ENCODE measurements at places on chromosomes 1 and 21. TPM values are rescaled to one million over a fixed set of nuclear protein-coding genes. Genes with fewer than 3 reads are reported as not detected.

- peaks cover 7% of the 10 kb centered on the region for H3K27me3 ChIP-seq
- no peaks in the 10 kb centered on the region for H3K36me3 ChIP-seq
- no peak overlapping the region for H3K27ac ChIP-seq
- DNase-seq: no peak
- H3K4me1 ChIP-seq: no peaks in the 10 kb centered on the region
These were observed 94.7 kb upstream of the SMYD2 start for GRCh38 chr1:214186103-214186824.

DNA sequence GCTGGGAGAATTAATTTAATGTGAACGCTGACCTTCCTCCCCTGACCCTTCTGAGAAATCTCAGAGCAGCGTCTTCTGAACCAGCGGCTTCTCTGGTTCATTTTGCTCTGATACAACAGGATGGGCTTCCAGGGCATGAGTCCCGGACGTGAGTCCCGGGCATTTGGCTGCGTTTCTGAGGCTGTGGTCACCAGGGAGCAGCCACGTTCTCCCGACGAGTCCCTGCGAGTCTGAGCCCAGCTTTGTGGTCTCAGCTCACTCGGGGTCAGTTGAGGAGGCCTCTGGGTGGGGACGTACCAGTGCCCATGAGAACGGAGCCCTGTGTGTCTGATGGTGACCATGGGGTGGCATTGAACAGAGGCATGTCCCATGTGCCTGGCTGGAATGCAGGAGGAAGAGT lies 17.7 kb upstream of the OBSCN start:
- DNase-seq: no peak
- no peak overlapping the region for H3K27ac ChIP-seq
- peaks cover 23% of the 10 kb centered on the region for H3K4me1 ChIP-seq
- H3K36me3 ChIP-seq: no peaks in the 10 kb centered on the region
- no peak overlapping the region for H3K4me3 ChIP-seq
- H3K27me3 ChIP-seq: no peaks in the 10 kb centered on the region

GRCh38 chr1:234564035-234565029 lies 45.6 kb downstream of the IRF2BP2 start:
- H3K4me3 ChIP-seq: no peak overlapping the region
- no peaks in the 10 kb centered on the region for H3K4me1 ChIP-seq
- H3K36me3 ChIP-seq: no peaks in the 10 kb centered on the region
- no peaks in the 10 kb centered on the region for H3K27me3 ChIP-seq
- DNase-seq: no peak

DNA sequence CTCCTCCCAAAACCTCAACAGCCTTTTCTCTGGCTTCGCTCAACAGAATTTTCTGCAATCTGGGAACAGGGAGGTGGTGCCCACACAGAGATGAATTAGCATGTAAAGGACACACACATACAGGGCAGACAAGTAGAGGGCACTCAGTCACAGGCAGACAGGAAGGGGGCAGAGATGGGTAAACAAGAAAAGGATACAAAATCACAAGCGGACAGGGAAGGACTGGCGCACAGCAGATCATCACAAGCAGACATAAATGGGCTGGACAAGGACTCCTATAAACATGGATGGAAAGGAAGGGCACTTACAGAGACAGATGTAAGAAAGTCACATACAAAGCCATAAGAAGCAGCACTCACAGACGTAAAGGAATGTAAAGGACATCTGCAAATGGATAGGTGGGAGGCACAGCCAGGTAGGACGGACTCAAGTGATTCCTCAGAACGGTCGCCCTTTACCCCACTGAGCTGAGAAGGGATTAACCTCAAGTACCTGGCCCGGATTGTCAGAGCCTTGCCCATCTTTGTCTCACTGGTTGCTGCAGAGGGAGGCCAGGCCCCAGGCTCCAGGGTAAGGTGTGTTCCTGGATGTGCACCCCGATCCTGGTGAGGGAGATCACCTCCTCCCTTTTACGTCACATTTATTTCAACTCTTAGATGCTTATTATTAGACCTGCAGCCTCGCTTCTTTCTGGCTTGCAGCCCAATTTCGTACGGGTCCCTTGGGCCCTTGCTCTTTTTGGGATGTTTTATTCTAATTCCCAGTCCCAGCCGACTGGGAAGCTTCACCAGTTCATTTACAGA lies 836 bp upstream of the PRCC start:
- no peaks in the 10 kb centered on the region for H3K27me3 ChIP-seq
- H3K4me1 ChIP-seq: peaks cover 44% of the 10 kb centered on the region
- H3K27ac ChIP-seq: peak overlapping the region; percentile 98
- no peak for DNase-seq
- peaks cover 6% of the 10 kb centered on the region for H3K36me3 ChIP-seq
- peak overlapping the region; percentile 99 for H3K4me3 ChIP-seq

GRCh38 chr1:246219508-246220030 lies 287.5 kb downstream of the SMYD3 start:
- no peak for DNase-seq
- no peaks in the 10 kb centered on the region for H3K27me3 ChIP-seq

DNA sequence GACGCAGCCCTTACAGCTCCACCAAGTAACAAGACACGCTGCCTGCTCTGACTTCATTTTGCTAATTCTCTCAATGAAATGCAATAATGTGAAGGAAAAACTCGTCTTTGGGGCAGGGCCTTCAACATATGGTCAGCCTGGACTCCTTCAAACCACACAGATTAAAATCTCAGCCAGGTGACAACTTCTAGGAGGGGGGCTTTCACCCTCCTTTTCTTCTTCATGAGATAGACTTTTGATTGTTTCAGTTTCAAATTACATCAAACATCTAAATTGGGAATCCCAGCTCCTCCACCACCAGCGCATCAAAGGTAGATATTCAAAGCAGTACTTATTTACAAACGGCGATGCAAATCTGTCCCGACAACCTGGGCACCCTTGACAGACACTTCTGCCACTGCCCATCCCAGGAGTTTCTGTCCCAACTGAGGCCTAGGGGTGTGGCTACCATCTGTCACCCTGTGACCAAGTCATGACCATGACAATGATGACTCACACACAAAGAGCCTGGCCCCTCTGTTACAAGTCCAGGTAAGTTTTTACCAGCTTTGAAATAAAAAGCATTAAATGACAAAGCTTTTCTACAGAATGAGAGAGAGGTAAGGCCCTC lies 29.7 kb downstream of the SSBP3 start:
- no peak overlapping the region for H3K4me3 ChIP-seq
- H3K36me3 ChIP-seq: peaks cover 7% of the 10 kb centered on the region
- no peak overlapping the region for H3K27ac ChIP-seq
- no peak for DNase-seq
- H3K4me1 ChIP-seq: peaks cover 61% of the 10 kb centered on the region
- no peaks in the 10 kb centered on the region for H3K27me3 ChIP-seq

GRCh38 chr1:227042292-227042691 lies 102.2 kb downstream of the COQ8A start:
- H3K4me3 ChIP-seq: no peak overlapping the region
- H3K27me3 ChIP-seq: no peaks in the 10 kb centered on the region
- H3K4me1 ChIP-seq: no peaks in the 10 kb centered on the region

- H3K27me3 ChIP-seq: no peaks in the 10 kb centered on the region
- H3K4me1 ChIP-seq: peaks cover 83% of the 10 kb centered on the region
- no peak overlapping the region for H3K27ac ChIP-seq
- H3K36me3 ChIP-seq: no peaks in the 10 kb centered on the region
- H3K4me3 ChIP-seq: no peak overlapping the region
These were observed 21.0 kb upstream of the TNFRSF1B start for GRCh38 chr1:12145616-12146342.

- H3K27me3 ChIP-seq: no peaks in the 10 kb centered on the region
- no peaks in the 10 kb centered on the region for H3K36me3 ChIP-seq
- H3K4me3 ChIP-seq: no peak overlapping the region
These were observed 3.4 kb downstream of the CBR1 start for GRCh38 chr21:36073181-36073580.

DNA sequence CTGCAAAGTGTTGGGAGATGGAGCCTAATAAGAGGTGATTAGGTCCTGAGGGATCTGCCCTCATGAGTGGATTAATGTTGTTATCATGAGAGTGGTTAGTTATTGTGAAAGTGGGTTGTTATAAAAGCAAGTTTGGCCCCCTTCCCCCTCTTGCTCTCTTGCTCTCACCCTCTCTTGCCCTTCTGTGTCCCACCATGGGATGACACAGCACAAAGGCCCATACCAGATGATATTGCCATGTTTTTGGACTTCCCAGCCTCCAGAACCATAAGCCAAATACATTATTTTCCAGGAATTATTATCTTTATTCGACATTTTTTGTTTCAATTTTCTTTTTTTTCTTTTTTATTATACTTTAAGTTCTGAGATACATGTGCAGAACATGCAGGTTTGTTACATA lies 41.4 kb upstream of the IGSF5 start:
- no peak overlapping the region for H3K4me3 ChIP-seq
- DNase-seq: no peak
- H3K4me1 ChIP-seq: no peaks in the 10 kb centered on the region
- no peak overlapping the region for H3K27ac ChIP-seq
- no peaks in the 10 kb centered on the region for H3K36me3 ChIP-seq
- no peaks in the 10 kb centered on the region for H3K27me3 ChIP-seq

- no peak overlapping the region for H3K27ac ChIP-seq
- H3K36me3 ChIP-seq: no peaks in the 10 kb centered on the region
- H3K27me3 ChIP-seq: no peaks in the 10 kb centered on the region
- no peak overlapping the region for H3K4me3 ChIP-seq
These were observed 5.8 kb downstream of the PLA2G2A start for GRCh38 chr1:19973616-19974015.

DNA sequence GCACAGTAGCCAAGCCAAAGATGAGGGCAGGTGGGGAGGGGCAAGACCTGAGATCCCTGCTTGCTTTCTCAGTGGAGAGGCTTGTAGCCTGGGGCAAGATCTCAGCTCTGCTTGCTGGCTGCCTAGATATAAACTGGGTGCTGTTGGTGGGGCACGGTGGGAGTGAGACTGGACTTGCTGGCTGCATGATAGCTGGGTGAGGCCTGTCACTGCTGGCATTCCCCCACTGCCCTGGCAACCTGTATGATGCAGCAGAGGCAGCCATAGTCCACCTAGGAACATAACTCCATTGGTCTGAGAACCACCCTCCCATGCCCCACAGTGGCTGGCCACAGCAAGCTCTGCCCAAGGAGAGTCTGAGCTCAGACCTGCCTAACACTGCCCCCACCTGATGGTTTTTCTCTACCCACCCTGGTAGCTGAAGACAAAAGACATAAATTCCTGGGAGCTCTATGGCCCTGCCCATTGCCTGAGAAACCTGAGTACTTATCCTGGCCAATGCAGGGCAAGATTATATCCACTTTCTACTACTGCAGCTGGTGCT lies 261.9 kb upstream of the DEPDC1 start:
- no peaks in the 10 kb centered on the region for H3K36me3 ChIP-seq
- H3K4me1 ChIP-seq: no peaks in the 10 kb centered on the region
- H3K4me3 ChIP-seq: no peak overlapping the region
- no peak for DNase-seq
- no peak overlapping the region for H3K27ac ChIP-seq

PGD gene
- 37.3 TPM for polyA plus RNA-seq

TFF3 gene
- polyA plus RNA-seq: not detected

OR2L13 gene
- not detected for polyA plus RNA-seq

LRRC38 gene
- polyA plus RNA-seq: not detected

LIPI gene
- polyA plus RNA-seq: not detected

MYOCOS gene
- not detected for polyA plus RNA-seq

Data from CD4-positive, alpha-beta memory T cell (primary cell).